ENCODE measurements at places on chromosomes 1 and 21. TPM values are rescaled to one million over a fixed set of nuclear protein-coding genes. Genes with fewer than 3 reads are reported as not detected.

DNA sequence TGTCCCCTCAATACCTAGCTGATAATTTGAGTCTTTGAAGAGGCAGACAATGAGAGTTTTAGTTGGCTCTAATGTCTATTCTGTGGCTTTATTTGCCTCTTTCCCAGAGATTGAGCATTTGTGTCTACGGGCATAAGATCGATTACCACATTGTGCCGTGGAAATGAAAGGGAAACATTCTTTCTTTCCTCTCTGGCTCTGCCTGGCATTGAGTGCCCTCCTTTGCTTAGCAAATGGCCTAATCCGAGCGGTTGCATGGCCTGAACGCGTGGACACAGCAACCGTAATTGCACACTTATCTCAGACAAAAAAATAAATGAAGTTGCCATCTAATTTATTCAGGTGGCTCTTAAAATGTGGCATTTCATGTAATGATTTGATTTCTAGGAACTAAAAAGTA is 247.9 kb downstream of the ADGRL2 start:
- no peak for DNase-seq

- DNase-seq: no peak
These were observed 9.9 kb upstream of the GPR161 start for GRCh38 chr1:168146626-168147025.

DNA sequence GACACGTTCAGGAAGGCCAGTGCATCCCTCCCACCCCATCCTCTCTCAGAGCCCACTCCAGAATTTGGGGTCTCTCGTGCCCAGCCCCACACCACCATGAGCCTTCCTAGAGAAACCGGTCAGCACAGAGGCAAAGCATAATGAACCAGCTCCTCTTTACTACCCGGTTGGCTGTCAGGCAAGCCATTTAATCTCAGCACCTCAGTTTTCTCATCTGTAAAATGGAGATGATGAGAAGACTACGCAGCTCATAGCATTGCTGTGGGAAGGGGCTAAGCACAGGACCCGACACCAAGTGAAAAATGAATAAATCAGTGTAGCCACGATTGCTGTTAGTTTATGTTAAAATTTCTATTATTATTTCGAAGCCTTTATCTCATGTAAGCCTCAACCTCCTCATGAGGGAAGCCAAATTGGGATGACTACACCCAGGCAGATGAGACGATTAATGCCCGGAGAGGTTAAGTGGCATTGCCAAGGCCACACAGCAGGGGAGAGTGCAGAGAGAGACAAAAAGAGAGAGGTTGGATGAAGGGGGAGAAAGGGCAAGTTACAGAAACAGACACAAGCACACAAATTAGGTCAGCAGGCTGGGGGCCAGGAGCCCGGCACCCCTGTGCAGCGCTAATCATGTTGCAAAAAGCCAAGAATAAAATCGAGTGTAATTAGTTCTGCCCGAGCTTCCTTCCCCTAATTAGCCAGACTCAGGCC is 25.7 kb downstream of the SDC3 start:
- no peak for DNase-seq

PPIAL4G gene
- total RNA-seq: not detected

DNA sequence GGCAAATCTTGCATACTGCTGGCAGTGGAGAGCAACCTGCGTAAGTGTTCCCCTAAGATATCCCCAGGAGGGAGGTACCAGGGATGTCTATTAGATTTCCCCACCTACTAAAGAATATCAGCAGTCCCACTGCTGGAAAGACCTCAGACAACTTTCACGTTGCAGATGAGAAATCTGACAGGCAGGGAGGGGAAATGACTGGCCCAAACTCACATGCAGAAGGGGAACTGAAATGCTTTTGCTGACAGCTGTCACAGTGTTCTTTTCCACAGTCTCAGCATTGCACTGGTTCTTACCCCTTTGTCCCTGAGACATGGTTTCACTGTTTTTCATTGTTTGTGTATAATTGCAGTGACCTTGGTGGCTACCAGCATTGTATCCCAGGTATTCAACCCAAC is 84.8 kb upstream of the ATP1A1 start:
- DNase-seq: no peak

NTRK1 gene
- total RNA-seq: not detected

THRAP3 gene
- 113 TPM for total RNA-seq

- no peak for DNase-seq
These were observed 16.9 kb upstream of the IFNGR2 start for GRCh38 chr21:33386222-33386784.

DNA sequence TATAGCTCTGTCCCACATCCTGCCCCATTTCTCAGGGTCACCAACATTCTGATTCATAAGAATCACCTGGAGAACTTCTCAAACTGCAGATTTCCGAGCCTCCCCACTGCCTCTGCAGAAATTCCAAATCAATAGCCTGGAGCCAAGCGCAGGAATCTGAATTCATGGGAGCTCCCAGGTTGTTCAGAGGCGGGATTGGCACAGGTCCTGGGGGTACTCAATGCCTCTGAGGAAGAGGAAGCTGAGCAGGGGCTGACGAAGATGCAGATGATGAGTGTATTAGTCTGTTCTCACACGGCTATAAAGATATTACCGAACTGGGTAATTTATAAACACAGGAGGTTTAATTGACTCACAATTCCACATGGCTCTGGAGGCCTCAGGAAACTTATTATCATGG is 455.5 kb downstream of the MATN1 start:
- no peak for DNase-seq

- DNase-seq: no peak
These were observed 54.7 kb downstream of the OLFML3 start for GRCh38 chr1:114033961-114034360.

CDK18 gene
- 0.44 TPM for total RNA-seq

- no peak for DNase-seq
These were observed 207.2 kb downstream of the ATG4C start for GRCh38 chr1:62991152-62991551.

DNA sequence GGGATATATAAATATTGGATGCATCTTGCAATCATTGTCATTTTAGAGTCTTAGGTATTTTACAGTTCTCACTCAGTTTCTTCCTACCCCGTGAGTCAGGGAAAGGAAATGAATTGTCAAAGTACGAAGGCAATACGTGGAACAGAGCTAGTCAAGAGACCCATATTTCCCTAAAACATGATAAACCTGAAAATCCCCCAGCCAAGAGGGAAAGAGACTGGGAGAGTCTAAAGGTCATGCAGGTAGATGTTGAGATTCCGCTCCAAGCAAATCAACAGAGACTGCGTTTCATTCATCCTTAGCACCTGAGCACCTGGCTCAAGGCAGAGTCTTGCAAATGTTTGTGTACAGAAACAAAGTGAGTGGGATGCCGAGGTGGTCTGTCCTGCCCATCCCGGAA is 58.0 kb downstream of the SH3GLB1 start:
- no peak for DNase-seq

DNA sequence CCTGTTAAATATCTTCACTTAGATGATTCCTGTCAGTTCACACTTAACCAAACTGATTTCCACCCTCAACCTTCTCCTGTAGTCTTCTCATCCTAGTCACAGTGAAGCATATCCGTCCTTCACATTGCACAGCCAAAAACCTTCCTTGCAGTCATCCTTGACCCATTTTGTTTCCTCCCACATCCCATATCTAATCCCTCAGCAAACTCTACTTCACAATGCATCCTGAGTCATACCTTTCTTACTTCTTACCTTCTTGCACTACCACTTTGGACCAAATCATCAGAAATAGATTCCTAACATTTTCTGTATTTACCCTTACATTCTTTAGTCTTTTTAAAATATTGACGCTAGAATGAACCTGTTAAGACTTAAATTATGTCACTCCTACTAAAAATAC is 86.9 kb downstream of the OLFML2B start:
- DNase-seq: no peak

EIF4G3 gene
- total RNA-seq: 23.3 TPM

DNA sequence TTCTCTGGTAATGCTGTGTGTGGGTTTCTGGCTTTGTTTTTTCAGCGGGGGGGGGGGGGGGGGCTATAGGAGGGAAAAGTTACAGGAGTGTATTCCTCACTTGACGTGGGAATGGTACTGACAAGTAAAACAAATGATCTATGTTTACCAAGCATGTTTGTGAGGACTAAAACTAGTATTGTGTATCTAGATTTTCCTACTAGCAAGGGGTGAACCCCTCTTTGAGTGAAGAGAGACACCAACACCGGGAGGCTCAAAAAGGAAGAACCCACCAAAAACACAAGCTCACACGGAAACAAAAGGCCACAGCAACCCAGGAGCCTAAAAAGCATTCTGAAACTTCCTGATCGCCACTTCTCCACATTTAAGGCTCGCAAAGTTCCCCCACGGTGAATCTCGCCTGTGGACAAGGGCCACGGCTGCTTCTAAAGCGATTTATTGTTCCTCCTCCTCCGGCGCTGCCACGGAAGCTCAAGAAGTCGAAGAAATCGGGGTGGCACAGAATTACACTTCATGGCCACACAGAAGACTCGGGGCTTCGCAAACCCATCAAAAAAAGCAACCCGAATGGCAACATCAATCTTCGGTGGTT is 703 bp downstream of the PUM1 start:
- peak; percentile 50 for DNase-seq

DNA sequence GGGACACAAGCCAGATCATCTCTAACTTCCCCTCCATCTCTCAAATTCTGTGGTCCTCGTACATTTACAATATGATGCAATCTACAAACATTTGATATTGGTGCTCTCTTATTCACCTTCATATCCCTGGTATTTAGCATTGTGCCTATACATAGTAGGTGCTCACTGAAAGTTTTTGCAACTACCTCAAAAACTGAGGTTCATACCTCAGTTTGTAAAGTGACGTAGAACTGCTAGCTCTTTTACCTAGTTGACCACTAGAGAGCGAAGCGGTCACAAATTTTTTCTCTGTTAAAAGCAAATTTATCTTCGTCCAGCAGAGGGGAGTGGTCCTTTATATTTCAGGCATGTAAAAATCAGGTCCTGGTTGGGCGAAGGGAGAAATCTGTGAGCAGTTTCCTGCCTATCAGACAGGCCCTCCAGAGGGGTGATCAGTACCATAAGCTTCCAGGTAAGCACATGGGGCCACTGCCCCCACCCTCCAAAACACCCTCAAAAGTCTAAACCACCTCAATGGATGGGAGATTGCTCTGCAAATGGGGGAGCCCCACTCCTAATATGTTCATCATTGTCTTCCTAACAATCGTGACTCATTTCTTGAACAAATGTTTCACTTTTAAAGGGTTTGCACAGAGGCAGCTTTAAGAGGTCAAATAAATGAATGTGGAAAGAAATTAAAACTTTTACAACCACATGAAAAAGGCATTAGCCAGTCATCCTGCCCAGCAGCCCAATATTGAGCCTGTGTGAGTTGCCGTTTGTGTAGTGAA is 10.6 kb upstream of the HLCS start:
- DNase-seq: peak; percentile 90

NEXN gene
- 6.3 TPM for total RNA-seq

- no peak for DNase-seq
These were observed 32.4 kb downstream of the GREM2 start for GRCh38 chr1:240579511-240579910.

DNA sequence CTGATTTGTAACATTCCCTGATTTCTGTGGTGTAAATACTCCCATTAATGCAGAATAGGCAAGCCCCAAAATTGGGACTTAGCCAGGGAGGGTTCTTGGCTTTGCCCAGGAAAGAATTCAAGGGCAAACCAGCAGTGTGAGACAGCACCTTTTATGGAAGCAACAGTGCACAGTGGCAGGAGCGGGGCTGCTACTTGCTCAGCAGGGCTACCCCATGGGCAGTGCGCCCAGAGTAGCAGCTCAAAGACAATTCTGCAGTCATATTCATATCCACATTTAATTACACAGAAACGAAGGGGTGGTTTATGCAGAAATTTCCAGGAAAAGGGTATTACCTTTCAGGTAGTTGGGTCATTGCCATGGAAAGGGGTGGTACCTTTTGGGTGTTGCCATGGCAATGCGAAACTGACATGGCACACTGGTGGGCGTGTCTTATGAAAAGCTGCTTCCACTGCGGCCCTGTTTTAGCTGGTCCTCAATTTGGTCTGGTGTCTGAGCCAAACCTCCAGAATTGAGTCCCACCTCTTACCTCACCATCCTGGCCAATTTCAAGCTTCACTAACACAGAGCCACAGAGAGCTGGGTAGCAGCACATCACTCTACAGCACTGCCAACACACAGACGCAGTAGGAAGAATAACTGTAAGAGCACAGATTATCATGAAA is 35.9 kb downstream of the FHAD1 start:
- DNase-seq: no peak

SPATA46 gene
- not detected for total RNA-seq

APOBEC4 gene
- total RNA-seq: not detected

DNA sequence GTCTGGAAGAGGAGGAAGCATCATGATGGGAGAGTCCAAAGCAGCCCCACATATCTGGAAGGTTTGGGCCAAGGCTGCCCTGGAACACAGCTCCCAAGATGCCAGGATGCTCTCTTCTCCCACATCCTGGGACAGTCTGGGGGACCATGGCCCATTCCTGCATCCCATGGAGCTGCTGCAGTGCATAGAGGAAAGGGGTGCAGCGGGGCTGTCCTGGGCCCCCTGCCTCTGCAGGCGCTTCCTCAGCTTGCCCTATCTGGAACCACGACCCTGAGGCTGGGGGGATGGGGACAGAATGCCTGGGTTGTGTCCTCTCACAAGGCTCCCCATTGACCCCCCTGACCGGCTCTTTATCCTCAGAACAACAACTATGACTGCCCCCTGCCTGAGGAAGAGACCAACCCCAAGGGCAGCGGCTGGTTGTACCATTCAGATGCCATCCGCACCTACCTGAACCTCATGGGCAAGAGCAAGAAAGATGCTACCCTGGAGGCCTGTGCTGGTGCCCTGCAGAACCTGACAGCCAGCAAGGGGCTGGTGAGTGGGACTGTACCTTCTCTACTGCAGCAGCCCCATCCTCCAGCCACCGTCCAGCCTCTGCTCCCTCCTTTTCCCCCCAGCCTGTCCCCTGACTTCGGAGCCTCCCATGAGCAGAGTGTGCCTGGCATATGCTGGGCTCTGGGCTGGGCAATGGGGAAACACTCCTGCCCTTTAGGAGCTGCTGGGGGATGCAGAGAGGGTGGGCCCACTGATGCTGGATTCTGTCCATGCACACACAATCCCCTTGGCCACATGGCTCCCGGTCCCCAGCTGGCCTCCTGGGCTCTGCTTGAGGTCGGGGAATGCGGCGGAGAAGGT is 39.6 kb downstream of the PKP1 start:
- no peak for DNase-seq

- DNase-seq: no peak
These were observed 348.1 kb upstream of the VAMP3 start for GRCh38 chr1:7422966-7423365.

DENND2D gene
- total RNA-seq: 1.4 TPM

DNA sequence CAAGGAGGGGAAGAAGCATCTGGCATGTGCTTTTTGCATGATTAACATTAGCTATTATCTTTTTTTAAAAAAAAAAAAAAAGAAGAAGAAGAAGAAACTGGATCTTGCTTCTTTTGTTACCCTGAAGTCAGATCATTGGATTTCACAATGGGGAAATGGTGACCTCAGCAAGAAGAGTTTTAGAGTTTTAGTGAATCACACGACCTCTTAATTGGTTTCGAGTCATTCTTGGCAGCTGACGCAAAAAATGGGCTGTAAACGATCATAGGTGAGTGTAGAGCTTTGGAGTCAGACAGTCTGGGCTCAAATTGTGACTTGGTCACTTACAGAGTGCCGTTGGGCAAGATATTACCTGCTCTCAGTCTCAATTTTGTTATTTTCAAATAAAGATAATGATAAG is 33.3 kb upstream of the PGBD5 start:
- DNase-seq: peak; percentile 22

LDLRAD1 gene
- not detected for total RNA-seq

All from lung microvascular endothelial cell (primary cell).